Ecto neural progenitor cell (in vitro differentiated cells): ENCODE measurements at places on chromosomes 2 and 18.

- DNase-seq = no peak
Observed at GRCh38 chr18:77197073-77197472, 52.6 kb upstream of the GALR1 start.

DNA sequence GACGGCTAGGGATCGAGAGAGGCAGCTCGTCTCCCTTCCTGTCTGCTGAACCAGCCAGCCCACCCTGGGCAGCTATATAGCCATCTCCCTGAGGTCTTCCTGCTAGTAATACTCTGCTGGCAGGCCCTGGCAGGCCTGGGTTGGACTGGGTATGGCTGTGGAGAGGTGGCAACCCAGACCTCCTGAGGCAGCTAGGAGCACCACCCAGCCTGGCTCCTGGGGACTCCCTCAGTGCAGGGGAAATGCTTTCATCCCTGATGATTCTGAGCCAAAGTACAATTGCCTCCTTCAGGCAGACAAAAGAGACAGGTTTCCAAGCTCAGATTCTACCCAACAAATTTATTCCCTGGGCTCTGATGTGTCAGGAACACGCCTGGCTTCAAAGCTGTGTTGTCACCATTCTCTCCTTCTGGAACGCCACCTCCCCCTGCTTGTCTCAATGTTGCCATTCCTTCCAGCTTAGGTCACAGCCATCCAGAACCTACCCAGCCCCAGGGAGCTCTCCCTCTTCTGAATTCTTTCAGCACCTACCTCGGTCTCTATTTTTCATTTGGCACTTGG, 4.7 kb upstream of the DNAJB2 start:
- peak; percentile 42 for DNase-seq

DNA sequence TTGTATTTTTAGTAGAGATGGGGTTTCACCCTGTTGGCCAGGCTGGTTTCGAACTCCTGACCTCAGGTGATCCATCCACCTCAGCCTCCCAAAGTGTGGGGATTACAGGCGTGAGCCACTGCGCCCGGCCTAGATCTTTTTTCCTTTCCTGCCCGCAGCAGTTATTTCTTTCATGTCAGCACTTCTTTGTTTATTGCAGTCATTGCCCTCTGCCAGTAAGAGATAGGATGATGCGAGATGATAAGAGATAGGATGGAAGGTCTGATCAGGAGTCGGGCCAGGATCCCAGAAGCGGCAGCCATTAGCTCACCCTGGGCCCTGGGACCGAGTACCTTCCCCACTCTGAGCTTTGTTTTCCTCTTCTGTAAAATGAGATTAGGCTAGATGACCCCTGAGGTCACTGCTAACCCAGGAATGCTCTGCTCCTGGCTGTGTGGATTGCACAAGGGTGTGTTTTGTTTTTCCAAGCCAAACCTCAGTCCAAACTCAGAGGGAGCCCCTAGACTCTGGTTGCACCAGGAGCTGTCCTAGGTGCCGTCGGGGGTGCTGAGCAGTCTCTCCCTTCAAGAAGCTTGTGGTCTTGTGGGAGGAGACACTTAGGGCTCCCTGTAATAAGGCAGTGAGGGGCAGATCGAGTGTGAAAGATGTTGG, 63.3 kb downstream of the LPIN1 start:
- no peak for DNase-seq

- DNase-seq = no peak
Observed at GRCh38 chr2:55033076-55033742, 17.0 kb downstream of the RTN4 start.

DNA sequence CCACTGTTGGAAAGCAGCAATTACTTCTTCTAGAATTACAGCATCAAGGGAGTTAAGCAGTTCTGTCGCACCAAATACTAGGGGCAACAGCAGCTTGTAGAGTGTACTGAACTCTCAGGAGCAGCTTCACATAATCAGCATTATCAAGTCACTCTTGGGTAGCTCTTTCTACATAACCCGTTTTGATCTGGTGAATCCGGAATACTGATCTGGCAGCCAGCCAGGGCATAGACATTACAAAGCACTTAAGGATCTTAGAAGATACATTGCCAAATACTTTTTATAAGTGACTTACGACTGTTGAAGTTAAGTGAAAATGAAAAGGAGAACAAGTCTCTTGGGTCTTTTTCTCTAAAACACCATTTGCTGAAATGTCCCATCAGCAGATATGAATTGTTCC, 73.2 kb upstream of the NETO1 start:
- DNase-seq = no peak

- DNase-seq = no peak
Observed at GRCh38 chr2:54482715-54483114, 26.6 kb downstream of the SPTBN1 start.

DNA sequence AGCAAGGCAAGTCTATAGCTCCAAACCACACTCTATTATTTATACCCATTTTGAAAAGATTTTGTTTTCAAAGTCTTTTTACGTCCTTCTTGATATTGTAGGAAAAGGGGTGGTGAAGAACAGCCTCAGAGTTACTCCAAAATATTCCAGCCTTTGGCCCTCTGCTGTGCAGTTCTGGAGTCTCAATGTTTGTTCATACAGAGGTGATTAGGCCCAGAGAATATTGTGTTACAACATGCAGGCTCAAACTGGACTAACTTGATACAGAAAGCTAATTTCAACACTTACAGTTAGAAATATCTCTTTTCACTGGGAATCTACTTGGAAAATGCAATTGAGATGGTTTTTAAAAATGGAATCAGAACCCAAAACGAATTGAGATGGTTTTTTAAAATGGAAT, 40.4 kb upstream of the SLC25A52 start:
- no peak for DNase-seq

DNA sequence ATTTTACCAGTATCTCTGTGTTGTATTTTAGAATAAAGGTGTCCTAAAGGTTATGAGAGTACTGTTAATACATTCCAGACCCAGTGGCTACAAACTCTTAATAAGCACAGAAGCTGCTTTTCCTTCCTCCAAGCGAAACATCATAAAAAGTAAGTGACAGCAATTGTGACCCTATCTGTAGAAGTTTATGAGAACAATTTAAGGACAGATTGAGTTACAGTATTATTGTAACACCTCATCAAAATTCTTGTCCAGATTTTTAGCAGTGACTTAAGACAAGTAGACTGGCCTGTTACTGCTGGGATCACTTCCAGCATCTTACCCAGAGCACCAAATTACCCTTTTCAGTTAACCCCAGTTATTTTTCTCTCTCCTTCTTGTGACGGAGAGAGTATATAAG, 154.6 kb downstream of the ERBB4 start:
- DNase-seq = no peak

- no peak for DNase-seq
Observed at GRCh38 chr2:41962922-41963622, 84.7 kb upstream of the PKDCC start.

DNA sequence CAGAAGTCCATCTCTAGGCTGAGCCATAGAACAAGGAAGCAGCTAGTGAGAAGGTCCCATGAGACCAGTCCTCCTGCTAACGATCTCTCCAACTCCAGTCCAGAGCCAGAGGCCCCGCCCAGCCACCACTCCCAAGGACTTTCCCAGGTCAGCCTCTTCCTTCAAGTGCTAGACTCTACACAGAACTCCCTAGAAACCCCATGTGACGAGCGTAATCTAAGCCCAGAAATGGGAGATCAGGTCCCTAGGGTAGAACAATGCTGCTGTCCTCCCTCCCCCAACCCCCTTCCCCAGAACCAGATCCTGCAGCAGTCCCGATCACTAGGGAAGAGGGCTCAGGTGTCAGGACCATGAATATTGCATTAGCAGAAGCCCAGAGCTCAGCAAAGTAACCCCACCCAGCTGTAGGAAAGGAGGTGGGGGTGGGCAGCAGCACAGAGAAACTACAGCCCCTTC, 6.9 kb downstream of the DCTN1 start:
- no peak for DNase-seq

DNA sequence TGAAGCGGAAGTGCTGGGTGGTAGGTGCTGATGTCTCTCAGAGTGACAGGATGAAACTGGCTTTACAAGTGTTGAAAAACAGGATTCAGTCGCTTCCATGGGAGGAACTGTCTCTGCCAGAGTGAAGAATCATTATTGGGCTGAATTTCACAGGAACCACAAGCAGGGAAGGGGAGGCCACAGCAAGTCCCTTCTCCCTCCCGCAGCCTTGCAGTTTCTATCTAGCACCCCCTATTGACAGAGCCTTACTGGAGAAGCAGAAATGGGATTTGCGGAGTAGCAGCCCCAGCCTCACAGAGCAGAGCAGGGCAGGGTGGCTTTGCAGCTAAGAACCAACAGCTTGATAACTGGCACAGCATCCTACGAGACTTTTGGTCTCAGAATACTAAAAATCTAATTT, 33.3 kb upstream of the RMP24 start:
- peak; percentile 55 for DNase-seq

GRCh38 chr2:227349989-227350612, 25.1 kb downstream of the MFF start:
- no peak for DNase-seq

DNA sequence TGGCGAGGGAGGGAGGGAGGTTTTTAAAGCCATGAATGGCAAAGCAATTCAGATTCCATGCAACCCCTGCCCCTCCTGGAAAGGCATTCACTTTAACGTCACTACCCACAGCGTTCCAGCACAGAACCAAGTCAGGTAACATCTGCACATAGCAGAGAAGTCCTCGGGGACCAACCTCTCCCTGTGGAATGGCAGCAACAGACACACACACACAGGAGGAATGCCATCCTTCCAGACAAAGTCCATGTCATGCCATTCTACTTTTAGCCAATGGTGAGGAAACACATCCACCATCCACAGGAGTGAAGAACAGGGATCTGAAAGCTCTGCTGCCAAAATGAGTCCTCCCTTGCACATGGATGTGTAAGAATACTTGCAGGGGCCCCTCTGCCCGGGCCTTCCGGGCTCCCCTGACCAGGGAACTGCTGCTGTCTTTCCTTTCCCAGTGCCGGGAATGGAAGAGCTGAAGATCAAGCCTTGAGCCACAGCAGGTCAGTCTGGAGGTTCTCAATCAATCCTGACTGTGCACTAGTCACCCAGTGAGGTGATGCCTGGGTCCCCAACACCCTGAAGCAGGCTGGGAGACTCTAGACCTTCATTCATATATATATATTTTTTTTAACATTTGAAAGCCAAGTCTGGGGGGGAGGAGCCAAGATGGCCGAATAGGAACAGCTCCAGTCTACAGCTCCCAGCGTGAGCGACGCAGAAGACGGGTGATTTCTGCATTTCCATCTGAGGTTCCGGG, 63.7 kb downstream of the UXS1 start:
- no peak for DNase-seq

DNA sequence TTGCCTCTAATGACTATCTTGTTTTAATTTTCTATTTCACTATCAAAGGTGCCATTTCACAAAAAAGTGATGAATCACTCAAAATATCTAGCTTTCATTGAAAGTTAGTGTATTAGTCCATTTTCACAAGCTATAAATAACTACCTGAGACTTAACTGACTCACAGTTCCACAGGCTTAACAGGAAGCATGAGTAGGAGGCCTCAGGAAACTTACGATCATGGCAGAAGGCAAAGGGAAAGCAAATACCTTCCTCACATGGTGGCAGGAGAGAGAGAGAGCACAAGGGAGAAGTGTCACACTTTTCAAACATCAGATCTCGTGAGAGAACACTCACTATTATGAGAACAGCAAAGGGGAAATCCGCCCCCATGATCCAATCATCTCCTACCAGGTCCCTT, 1220.4 kb upstream of the ZEB2 start:
- no peak for DNase-seq

DNA sequence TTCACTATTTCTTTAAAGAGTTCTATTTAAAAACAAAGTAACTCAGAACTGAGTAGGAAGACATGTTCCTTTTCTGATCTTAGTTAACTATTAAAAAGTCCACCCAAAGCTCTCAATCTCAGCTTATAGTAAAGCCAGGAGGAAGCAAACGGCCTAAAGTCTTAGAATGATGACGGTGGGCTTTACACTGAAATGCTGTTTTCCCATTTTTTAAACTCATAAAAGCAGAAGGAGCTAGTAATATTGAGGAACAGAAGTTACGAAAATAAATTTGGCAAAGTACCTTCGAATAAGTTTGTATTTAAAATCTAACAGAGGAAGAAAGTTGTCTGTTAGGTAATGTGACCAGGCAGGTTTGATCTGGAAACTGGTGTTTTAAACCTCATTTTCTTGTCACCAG, 111.1 kb downstream of the ZNF532 start:
- DNase-seq = no peak

GRCh38 chr2:220163486-220163885, 536.1 kb downstream of the SLC4A3 start:
- DNase-seq = no peak

DNA sequence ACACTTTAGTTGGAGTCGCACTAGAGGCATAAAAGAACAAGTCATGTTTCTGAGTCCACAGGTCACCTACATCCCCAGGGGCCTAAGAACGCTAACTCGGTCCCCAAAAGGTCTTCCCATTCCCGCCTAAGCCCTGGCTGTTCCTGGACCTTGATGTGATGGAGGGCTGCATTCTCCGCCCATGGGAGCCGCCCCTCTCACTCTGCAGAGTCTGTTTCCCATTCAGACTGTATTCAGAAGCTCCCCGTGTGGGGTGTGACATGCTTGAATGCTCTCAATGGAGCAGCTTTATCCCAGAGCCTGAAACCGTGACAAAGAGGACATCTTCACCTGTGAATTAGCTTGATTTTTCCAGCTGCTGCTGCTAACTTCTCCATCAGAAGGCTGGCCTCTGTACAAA, 319.0 kb upstream of the KLHL29 start:
- DNase-seq = peak; percentile 63

DNA sequence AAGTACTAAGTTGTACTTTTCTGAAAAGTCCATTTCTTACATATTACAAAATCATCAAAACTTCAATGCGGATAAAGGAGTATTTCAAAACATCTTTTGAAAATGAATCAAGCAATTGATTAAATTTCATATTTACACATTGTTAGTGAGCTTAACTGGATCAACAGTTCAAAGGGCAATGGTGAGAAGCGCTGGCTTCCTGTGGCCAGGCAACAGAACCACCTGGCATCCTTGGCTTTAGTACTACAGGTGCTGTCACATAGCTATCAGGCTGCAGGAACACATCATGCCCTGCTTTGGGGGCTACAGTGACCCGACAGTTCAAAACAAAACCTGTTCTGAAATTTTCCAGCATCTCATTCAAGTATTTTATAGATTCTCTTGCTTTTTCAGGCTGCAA, 59.2 kb downstream of the SMAD2 start:
- no peak for DNase-seq

DNA sequence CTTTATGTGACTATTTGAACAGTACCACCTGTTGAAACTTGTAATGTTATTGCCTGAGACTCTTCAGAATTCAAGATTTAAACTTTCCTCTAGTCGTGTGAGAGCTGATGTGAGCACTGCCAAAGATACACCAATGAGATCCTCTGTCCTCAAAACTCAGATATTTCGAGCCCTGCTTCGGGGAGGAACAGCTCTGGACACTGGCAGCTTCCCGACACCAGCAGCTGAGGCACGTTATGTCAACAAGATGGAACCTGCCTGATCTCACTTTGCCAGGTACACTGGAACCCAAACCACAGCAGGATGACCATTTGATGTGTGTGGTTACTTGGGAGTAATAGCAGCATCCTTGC, 319.9 kb upstream of the RBMS1 start:
- no peak for DNase-seq
